ENCODE measurements at places on chromosomes 7 and 10.

DNA sequence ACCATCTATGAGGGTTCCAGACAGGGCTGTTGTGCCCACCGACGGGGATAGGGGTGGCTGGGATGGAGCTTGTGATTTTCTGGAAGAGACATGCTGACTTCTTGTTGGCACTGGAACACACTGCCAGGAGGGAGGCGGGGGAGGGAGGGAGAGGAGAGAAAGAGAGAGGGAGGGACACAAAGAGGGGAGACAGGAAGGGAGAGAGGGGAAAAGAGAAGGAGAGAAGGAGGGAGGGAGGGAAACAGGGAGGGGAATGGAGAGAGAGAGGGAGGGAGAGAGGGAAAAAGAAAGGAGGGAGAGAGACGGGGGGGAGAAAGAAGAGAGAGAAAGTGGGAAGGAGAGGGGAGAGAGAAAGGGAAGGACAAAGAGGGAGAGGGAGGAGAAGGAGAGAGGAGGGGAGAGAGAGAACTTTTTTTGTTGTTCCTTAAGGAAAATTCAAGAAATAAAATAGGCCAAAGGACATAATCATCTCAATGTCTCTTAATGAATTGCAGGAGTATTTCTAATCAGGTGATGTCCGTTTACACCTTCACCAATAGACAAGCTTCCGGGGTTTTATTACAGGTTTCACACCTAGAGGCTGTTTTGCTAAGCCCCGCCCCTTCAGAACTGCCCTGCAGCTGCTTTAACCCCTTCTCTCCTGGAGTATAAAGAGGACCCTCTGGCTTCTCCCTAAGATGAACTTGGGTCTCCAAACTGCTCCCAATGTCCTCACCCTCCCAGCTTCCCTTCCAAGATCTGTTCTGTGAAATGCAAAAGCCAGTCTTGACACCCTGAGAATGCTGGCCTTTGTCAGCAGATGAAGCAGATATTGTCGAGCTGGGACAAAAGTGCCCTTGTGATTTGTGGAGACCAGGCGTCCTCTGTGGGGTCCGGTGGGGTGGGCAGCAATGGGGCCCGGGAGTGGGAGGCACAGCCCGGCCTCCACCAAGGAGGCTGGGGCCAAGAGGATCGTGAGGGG lies 82.0 kb upstream of the GTF2IRD1 start:
- H3K4me1 ChIP-seq, result peaks cover 3% of the 10 kb centered on the region
- no peaks in the 10 kb centered on the region for H3K36me3 ChIP-seq
- H3K27me3 ChIP-seq, result peaks cover 27% of the 10 kb centered on the region
- no peak for DNase-seq
- no peak overlapping the region for H3K27ac ChIP-seq

GRCh38 chr7:45691155-45691656 lies 117.0 kb downstream of the ADCY1 start:
- H3K4me3 ChIP-seq, result no peak overlapping the region
- peaks cover 12% of the 10 kb centered on the region for H3K27me3 ChIP-seq
- H3K4me1 ChIP-seq, result no peaks in the 10 kb centered on the region
- no peak for DNase-seq
- H3K27ac ChIP-seq, result no peak overlapping the region

DNA sequence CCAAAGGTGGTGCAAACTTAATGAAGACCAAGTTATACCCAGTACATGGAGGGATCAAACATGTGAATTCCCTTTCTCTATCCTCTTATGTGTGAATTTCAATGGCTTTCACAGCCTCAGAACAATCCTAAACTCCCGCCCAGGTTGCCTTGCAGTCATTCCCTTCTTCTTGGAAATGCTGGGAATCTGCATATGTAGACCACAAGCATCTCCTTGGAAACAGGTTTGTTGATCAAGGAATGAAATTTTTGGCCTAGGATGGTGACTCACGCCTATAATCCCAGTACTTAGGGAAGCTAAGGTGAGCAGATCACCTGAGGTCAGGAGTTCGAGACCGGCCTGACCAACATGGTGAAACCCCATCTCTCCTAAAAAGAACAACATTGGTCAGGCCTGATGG lies 77.8 kb upstream of the ABI1 start:
- no peak for DNase-seq
- peaks cover 20% of the 10 kb centered on the region for H3K27me3 ChIP-seq
- no peaks in the 10 kb centered on the region for H3K36me3 ChIP-seq
- no peak overlapping the region for H3K27ac ChIP-seq

GRCh38 chr7:33842150-33842549 lies 63.2 kb upstream of the BMPER start:
- no peak overlapping the region for H3K4me3 ChIP-seq
- no peaks in the 10 kb centered on the region for H3K4me1 ChIP-seq
- no peak overlapping the region for H3K27ac ChIP-seq
- H3K36me3 ChIP-seq, result no peaks in the 10 kb centered on the region
- no peaks in the 10 kb centered on the region for H3K27me3 ChIP-seq

GRCh38 chr7:131654668-131655326 lies 98.4 kb upstream of the PODXL start:
- H3K36me3 ChIP-seq, result no peaks in the 10 kb centered on the region
- H3K27ac ChIP-seq, result no peak overlapping the region
- no peak overlapping the region for H3K4me3 ChIP-seq
- H3K27me3 ChIP-seq, result peaks cover 12% of the 10 kb centered on the region

DNA sequence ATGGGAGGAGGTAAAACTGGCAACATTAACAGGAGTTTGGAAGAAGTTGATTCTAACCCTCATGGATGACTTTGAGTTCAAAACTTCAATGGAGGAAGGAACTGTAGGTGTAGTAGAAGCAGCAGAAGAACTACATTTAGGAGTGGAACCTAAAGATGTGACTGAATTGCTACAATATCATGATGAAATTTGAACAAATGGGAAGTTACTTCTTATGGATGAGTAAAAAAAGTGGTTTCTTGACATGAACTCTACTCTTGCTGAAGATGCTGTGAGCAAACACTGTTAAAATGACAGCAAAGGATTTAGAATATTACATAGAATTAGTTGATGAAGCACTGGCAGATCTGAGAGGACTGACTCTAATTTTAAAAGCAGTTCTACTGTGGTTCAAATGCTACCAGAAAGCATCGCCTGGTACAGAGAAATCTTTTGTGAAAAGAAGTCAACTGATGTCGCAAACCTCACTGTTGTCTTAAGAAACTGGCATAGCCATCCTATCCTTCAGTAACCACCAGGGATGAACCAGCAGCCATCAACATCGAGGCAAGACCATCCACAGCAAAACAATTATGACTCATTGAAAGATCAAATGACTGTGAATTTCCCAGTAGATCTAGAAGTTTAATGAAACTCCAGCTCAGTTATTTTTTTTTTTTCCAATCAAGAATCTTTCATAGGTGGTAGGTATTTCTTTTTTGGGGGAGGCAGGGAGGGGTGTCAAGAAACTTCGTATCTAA lies 20.8 kb downstream of the BRAF start:
- no peaks in the 10 kb centered on the region for H3K27me3 ChIP-seq
- no peak overlapping the region for H3K27ac ChIP-seq
- no peak for DNase-seq
- peaks cover 10% of the 10 kb centered on the region for H3K36me3 ChIP-seq
- H3K4me3 ChIP-seq, result no peak overlapping the region

- no peak overlapping the region for H3K27ac ChIP-seq
- no peaks in the 10 kb centered on the region for H3K36me3 ChIP-seq
- no peak overlapping the region for H3K4me3 ChIP-seq
- peaks cover 3% of the 10 kb centered on the region for H3K27me3 ChIP-seq
- no peaks in the 10 kb centered on the region for H3K4me1 ChIP-seq
Measured at GRCh38 chr10:131203456-131204357, 107.8 kb downstream of the TCERG1L start.

GRCh38 chr7:6654842-6655610 lies 17.9 kb downstream of the ZNF316 start:
- no peak for DNase-seq
- peaks cover 31% of the 10 kb centered on the region for H3K36me3 ChIP-seq
- no peak overlapping the region for H3K27ac ChIP-seq
- no peaks in the 10 kb centered on the region for H3K4me1 ChIP-seq
- no peak overlapping the region for H3K4me3 ChIP-seq

GRCh38 chr7:114962441-114962840 lies 40.5 kb downstream of the MDFIC start:
- peaks cover 51% of the 10 kb centered on the region for H3K4me1 ChIP-seq
- no peak overlapping the region for H3K4me3 ChIP-seq
- H3K27me3 ChIP-seq, result no peaks in the 10 kb centered on the region
- H3K27ac ChIP-seq, result no peak overlapping the region

Data from activated naive CD4-positive, alpha-beta T cell treated with anti-CD3 and anti-CD28 coated beads, Interleukin-2, amount 10 ng/mL, durations not matched to agents 7 days and 5 days (primary cell).